Activated naive CD8-positive, alpha-beta T cell treated with anti-CD3 and anti-CD28 coated beads, Interleukin-2, amount 50 U/mL, for 16 hours (primary cell): ENCODE measurements at places on chromosomes 3 and 15.

- DNase-seq = no peak
Observed at GRCh38 chr3:64387688-64388087, 162.4 kb upstream of the PRICKLE2 start.

DNA sequence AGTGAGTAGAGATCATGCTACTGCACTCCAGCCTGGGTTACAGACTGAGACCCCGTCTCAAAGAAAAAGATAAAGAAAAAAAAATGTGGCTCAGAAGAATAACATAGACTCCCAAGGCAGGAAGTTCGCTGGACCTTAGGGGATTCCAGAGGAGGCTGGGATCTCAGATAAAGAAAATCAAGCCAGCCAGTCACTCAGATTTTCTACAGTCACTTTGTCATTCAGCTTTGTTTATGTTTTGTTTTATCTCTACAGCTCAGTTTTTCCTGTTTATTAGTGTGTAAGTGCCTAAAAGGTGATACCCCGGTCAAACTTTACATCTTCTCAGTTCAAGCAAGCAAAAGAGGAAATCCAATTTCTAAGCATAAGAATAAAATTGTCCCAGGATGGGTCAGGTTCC, 6.3 kb downstream of the TMEM202 start:
- no peak for DNase-seq

DNA sequence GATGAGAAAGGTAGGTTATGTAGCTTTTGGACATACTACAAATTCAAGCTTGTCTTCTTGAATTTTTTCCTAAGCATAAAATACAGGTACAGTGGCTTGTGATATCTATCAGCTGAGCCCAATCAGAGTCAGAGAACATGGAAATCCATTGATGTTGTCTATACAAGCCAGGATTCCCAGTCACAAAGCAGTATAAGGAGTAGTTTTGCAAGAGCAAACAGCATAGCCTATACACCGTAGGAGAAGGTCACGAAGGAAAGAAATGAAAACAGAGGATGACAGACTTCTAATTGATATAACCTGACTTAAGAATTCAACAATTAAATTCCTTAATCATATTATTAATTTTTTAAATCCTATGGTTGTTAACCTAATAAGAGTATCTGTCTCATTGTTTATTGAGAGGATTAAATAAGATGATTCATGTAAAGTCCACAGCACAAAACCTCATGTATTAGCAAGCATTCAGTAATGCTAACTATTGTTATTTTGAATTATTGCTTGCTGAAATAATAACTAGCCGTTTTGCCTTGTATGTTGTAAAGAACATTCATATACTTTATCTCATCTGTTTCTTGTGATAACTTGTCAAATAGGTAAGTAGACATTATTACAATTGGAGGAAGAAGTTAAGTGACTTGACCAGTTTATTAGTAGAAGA, 276.6 kb upstream of the ZPLD1 start:
- DNase-seq = no peak

- no peak for DNase-seq
Observed at GRCh38 chr3:119368298-119368697, 74.1 kb downstream of the ARHGAP31 start.

- no peak for DNase-seq
Observed at GRCh38 chr3:149332771-149333170, 665 bp downstream of the TM4SF18 start.

DNA sequence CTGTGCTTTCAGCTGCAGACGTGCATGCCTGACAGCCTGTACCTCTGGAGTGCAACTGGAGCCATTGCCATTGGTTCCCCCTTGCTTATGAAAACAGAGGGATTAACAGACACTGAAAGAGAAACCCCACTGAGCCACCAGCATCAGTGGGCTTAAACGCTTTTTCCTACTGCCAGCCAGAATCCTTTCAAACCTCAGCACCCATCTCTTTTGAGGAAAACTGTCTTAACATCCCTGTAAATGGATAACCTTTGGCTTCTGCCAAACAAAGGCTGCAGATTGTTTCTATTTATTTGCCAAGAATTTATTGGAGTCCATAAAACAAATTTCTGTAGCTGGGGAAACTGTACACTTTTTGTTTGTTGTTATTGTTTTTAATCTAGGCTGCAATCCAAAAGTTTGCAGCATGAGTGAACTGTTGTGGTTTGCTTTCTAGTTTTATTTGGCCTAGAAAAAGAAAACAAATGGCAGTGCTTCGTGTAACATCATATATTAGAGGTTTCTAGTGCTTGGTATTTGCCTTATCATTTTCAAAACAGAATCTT, 369.2 kb upstream of the IL12A start:
- DNase-seq = no peak

DNA sequence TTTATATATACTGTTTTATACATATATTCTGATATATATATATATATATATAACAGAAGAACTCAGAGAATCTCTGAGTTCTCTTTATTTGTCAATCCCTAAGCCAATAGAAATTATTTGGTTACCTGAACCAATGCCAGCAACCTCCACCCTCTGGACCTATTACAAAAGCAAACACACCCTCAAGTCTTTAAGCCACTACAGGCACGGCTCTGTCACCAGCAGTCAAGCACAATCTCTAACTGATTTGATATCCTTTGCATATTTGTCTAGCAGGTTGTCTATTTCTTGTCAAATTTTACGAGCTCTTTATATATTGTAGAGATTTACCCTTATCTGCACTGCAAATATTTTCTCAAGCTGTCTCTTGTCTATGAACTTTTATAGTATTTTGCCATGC, 66.6 kb upstream of the TOPAZ1 start:
- no peak for DNase-seq
